Fibroblast of villous mesenchyme (primary cell): ENCODE measurements at places on chromosomes 5 and 9. TPM values are rescaled to one million over a fixed set of nuclear protein-coding genes. Genes with fewer than 3 reads are reported as not detected.

DNA sequence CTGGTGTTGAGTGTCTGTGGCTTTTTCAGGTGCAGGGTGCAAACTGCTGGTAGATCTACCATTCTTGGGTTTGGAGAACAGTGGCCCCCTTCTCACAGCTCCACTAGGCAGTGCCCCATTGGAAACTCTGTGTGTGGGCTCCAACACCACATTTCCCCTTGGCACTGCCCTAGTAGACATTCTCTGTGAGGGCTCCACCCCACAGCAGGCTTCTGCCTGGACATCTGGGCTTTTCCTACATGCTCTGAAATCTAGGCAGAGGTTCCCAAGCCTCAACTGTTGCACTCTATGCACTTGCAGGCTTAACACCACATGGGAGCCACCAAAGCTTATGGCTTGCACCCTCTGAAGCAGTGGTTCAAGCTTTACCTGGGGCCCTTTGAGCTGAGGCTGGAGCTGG is 80.9 kb downstream of the BARX1 start:
- DNase-seq, result no peak

- DNase-seq, result no peak
Measured at GRCh38 chr9:111450124-111450523, 34.1 kb downstream of the ECPAS start.

DNA sequence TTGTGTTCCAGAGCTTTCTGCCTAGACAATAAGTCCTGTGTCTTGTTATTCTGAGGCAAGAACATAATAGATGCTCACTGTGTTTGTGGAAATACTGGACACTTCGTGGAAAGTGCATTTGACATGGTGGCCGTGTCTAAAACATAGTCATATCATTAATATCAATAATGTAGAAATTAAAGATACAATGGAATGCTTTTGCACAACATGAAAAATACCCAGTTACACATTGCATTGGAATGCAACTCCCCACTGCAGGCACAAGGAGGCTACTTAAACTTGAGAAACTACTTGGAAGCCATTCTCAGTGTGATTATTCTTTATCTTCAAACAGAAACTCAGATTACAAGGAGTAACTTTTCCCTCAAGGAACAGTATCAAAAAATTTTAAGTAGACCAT is 145.3 kb upstream of the ZNF462 start:
- peak; percentile 83 for DNase-seq

GRCh38 chr9:116499986-116500871 is 186.9 kb upstream of the TRIM32 start:
- no peak for DNase-seq

DNA sequence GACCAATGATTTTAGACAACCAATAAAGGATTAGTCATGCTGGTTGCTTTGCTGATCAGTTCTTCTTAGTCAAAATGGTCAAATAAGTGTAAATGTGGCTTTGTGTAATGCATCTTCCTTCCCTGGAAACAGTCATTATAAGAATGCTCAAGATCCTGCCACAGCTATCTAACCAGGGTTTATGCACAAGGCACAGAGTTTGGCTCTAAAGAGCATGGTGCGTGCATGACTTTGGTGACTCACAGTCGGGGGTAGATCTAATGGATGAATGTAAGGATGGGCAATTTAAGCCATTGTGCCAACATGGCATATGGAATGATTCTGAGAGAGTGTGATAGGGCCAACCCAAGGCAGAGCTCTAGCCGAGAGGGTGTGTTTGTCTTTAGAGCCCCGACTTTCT is 6.5 kb downstream of the LIX1 start:
- no peak for DNase-seq

ZNF608 gene
- total RNA-seq, result 2.6 and 8.4 TPM in 2 replicates

- DNase-seq, result no peak
Measured at GRCh38 chr5:178241688-178242231, 9.2 kb upstream of the PHYKPL start.

DNA sequence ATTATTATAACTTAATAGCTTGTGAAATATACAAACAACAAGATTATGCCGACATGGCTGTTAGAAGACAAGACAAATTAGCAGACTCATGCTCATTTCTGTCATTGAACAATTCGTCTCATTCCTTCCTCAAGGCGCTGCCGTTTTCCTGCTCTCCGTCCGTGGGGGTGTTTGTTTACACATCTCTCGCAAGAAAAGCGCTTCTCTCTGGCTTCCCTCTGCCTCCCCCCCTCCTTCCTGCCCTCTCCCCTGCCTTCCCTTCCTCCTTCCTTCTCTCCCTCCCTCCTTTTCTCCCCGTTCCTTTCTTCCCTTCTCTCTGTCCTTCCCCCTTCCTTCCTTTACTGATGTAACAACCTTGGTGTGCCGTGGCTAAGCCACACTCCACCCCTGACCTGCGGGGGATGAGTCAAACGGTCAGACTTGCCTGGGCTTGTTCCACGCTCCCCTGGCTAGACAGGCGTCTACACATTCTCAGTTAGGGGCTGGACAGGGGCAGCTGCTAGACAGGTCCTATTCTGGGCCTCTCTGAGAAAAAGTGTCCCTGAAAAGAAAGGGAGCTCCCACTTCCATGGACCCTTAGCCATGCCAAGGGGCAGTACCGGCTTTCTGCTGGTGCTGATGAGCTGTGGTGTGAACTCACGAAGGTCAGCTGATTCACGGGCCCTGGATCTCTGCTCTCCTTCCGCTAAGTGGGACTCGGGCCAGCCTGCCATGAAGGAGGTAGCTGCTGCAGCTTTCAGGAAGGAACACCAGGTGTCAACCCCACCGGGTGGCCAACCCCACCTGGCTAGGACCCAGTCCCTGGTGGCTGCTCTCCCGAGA is 32.0 kb upstream of the SPTLC1 start:
- peak; percentile 95 for DNase-seq

DNA sequence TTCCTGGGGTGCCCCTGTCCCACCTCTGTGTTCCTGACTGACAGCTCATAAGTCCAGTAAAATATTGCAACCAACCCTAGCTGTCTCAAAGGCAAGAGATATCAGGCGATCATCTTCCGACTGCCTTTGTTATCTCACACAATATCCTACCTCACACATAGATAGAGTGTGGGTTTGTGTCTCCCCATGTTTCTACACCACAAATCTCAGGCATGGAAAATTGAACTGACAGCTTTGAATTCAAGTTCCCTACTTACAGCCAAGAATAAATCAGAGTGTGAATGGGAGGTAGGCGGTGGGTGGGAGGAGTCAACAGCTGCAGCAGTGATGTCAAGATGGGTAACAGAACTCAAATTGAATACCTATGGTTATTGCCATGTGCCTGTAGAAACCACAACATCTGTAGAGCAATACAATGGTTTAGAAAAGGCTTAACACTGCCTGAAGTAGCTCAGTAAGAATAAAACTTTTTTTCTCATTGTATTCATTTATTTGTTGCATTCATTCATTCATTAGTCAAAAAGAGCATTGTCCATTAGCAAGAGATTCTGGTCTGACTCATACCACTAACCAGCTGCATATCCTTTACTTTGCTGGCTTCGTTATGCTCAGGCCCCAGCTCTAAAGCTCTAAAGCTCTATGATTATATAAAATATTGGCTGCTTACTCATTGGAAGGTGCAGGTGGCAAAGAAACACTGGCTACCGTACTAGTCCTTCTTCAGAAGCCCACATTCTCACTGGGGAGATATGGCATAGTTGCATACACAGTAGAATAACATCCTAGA is 108.2 kb upstream of the DMAC1 start:
- DNase-seq, result no peak

ENTREP1 gene
- under 0.01 TPM in 1 of 2 replicates, not detected in the other for total RNA-seq

FBP1 gene
- total RNA-seq, result not detected in 2 replicates

PPIC gene
- total RNA-seq, result 42.5 and 57.0 TPM in 2 replicates

RUSC2 gene
- 24.2 and 33.2 TPM in 2 replicates for total RNA-seq

DNA sequence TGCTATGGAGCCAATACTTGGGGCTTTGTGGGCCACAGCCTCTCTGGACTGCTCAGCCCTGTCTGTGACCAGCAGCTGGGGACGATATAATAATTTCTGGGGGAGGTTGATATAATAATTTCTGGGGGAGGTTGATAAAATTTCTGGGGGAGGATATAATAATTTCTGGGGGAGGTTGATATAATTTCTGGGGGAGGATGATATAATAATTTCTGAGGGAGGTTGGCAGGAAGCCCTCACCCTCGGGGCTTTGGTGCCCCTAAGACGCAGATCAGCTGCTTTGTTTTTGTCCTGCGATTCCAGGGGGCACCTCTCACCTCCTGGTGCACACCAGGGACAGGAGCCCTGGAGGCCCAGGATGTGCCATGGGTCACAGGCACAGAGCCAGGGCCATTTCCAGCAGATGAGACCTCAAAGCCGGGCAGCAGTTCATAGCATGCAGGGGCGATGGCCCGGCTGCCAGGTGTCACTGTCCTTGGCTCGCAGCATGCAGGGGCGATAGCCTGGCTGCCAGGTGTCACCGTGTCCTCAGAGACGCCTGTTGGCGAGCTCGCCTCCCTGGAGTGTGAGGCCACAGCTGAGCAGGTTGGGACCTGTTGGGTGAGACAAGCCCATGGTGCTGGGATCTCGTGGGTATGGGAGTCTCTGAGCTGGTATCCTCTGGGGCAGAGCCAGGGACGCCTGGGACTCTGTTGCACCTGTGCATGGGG is 3.8 kb upstream of the TOR4A start:
- DNase-seq, result no peak

GRCh38 chr5:91266184-91266705 is 116.9 kb downstream of the ARRDC3 start:
- DNase-seq, result peak; percentile 51

- no peak for DNase-seq
Measured at GRCh38 chr9:13863112-13863511, 450.8 kb downstream of the NFIB start.

- DNase-seq, result peak; percentile 100
Measured at GRCh38 chr5:150789943-150790611, 11.5 kb downstream of the SMIM3 start.

TEX48 gene
- total RNA-seq, result not detected in 2 replicates

- DNase-seq, result no peak
Measured at GRCh38 chr9:73157811-73158210, 6.1 kb downstream of the ANXA1 start.

- peak; percentile 68 for DNase-seq
Measured at GRCh38 chr5:57676222-57677098, 193.8 kb upstream of the ACTBL2 start.

GRCh38 chr5:122077366-122078115 is 518 bp downstream of the LOX start:
- no peak for DNase-seq

RNF208 gene
- under 0.01 TPM in 1 of 2 replicates, not detected in the other for total RNA-seq

FAM169A gene
- total RNA-seq, result 1.3 and 3.9 TPM in 2 replicates

- DNase-seq, result peak; percentile 27
Measured at GRCh38 chr5:55933377-55934114, 61.2 kb downstream of the IL6ST start.

GRCh38 chr5:154934881-154935280 is 3.1 kb downstream of the GEMIN5 start:
- no peak for DNase-seq

C5orf52 gene
- total RNA-seq, result not detected in 2 replicates

DNA sequence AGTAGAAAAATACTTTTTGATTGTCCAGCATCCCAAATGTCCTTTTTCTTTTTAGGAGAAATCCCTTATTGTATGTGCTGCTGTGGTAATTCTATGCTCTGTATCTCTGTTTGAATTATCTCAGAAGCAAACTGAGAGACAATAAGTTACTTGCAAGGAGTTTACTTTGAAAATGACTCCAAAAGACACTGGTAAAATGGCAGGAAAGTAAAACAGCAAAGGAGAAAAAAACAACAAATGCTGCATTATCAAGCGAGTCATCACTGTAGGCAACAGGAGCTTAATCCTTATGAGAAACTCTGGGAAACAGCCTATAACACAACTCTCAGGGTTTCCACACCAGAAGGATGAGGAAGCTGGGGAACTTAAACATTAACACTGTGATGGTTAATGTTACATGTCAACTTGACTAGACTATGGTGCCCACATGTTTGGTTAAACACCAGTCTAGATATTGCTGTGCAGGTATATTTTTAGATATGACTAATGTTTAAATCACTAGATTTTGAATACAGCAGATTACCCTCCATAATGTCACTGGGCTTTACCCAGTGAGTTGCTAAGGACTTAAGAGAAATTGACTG is 92.6 kb upstream of the GAS1 start:
- DNase-seq, result peak; percentile 89

ORM1 gene
- not detected in 2 replicates for total RNA-seq

DNA sequence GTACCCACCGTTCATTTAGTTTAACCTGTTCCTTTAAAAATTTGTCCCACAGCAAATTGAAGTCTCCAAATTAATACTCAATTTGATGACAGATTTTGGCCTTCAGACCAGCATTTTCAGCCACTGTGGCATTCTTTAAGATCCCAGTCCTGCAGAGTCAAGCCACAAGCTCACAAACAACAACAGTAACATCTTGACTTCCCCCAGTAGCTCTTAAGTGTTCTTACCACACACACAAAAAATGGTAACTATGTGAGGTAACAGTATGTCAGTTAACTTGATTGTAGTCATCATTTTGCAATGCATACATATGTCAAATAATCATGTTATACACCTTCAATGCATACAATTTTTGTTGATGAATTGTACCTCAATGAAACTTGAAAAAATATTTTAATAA is 247.9 kb downstream of the LURAP1L start:
- no peak for DNase-seq

DNA sequence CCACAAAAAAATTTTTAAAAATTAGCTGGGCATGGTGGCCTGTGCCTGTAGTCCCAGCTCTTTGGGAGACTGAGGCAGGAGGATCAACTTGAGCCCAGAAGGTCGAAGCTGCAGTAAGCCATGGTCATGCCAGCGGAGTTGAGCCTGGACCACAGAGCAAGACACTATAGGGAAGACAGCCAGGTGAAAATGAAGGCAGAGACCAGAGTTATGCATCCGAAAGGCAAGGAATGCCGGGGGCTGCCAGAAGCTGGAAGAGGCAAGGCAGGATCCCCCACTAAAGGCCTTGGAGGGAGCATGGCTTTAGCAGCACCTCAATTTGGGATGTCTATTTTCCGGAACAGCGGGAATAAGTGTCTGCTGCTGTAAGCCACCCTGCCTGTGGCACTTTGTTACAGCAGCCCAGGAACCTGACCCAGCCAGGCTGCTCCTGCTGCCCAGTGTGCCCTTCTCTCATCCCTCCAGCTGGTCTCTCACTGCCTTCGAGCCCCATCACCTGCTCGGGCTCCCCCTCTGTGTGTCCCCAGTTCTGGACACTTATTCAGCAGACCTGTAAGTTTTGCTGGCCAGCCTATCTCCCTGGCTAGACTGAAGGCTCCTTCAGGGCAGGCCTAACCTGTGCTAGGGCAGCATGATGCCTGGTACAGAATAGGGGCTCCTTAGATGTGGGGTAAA is 16.8 kb upstream of the JADE2 start:
- DNase-seq, result no peak
